Lung (tissue), 17 donors: ENCODE measurements at places on chromosomes 16 and 17.

GRCh38 chr16:88005181-88005581, 53.9 kb downstream of the BANP start:
- DNase-seq = no peak

GRCh38 chr16:79869304-79870015, 268.9 kb upstream of the MAF start:
- DNase-seq = no peak

DNA sequence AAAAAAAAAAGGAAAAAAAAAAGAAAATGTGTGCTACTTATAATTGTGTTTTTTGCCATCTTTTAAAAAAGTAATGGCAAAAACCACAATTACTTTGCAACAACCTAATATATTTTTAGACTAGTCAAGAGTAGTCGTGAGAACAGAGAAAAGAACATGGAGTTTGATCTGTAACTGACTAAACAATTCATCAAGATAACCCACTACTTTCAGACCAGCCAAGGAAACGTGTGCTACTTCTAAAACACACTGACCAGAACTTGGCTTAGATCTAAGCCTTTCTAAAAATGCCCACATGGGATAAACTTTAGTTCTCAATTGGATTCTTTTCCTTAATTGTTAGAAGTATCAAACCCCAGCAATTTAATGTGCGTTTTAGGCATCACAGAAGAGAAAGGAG, 616 bp downstream of the PECAM1 start:
- DNase-seq = no peak

DNA sequence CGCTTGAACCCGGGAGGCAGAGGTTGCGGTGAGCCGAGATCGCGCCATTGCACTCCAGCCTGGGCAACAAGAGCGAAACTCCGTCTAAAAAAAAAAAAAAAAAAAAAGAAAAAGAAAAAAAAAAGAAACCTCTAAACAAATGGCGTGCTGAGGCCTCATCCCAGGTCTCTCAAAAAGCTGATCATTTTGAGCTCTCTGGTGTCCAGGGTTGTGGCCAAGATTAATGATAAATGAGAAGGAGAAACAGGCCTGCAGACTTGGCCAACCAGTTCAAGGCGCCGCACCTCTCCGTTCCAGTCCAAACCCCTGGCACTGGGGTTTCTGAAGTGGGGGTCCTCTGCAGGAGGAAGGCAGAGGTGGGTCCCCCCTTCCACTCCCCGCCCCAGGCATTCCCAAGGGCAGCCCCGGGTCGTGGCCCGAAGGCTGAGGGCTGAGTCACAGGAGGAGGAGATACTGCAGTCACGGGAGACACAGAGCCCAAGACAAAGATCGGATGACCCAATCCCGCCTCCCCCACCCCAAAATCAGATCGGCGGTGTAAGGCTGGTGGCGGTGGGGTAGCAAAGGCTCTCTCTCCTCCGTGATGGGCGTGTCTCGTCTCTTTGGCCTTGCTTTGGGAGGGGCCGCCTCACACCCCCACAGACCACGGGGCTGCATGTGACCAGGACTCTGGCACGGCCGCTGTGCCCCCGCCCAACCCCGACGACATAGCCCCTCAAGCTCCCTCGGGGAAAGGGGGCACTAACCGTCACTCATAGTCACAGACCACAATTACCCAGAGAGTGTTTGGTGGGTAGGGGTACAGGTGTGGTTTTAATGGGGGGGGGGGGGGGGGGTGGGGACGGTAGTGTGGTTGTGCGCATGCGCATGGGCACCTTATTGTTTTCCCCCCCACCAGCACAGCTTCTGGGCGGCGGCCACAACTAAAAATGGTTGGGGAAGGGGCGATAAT, 1.1 kb downstream of the VAT1 start:
- peak; percentile 48 for DNase-seq
